ENCODE measurements at places on chromosomes 7 and 10.
A peak's percentile ranks its signal among the peaks of the same experiment; 100 is the strongest.

DNA sequence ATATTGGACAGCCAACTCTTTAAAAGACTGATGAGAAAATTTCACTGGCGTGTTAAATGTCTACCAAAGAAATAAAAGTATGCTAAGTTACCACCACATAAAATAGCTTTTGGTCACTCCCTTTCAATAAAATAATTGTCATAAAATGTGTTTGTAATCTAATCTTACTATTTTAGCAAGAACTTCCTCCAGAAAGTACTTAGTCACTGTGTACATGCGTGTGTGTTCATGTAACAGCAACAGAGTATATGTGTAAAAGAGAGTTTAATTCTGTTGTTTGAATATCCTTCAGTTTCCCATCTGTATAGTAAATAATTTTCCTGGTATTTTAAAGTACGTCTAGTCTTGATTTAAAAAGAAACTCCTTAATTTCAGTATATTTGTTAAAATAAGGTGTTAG is 35.0 kb upstream of the WASL start:
- DNase-seq, result no peak

- no peak for DNase-seq
Observed at GRCh38 chr7:40311307-40311706, 176.5 kb downstream of the SUGCT start.

GRCh38 chr7:91645542-91645941 is 235.0 kb downstream of the MTERF1 start:
- no peak for DNase-seq

GRCh38 chr10:68125772-68126171 is 16.5 kb downstream of the MYPN start:
- DNase-seq, result no peak

DNA sequence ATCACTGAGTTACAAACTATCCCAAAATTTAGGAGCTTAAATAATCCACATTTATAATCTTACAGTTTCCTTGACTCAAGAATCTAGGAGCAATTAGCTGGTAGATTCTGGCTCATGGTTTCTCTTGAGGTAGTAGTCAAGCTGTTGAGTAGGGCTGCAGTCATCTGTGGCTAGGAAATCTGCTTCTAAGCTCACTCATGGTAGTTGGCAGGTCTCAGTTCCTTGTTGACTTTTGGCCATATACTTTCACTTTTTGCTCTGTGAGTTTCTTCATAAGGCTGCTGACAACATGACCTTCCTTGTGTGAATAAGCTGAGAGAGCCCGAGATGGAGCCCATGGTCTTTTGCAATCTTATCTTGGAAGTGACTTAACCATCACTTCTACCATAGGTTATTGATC is 10.8 kb upstream of the ETV1 start:
- no peak for DNase-seq

DNA sequence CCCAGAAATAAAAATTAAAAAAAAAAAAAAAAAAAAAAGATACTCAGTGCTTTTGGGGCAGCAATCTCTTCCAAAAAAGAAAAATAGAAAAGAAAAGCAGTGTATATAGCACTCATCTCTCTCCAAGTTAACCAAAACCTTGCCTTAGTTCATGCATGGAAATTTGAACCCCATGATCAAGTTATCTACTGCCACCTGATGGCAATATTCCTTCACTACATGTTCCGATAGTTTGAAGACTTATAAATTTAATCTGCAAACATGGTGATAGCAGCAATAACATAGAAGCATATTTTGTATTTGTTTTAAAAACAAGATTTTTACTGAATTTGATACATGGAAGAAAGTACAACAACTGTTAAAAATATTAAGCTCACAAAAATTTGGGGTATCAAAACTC is 48.6 kb upstream of the SLIT1 start:
- DNase-seq, result no peak

- no peak for DNase-seq
Observed at GRCh38 chr10:21572578-21572977, 38.5 kb downstream of the MLLT10 start.

GRCh38 chr10:120824881-120825309 is 26.3 kb upstream of the WDR11 start:
- DNase-seq, result peak; percentile 23

DNA sequence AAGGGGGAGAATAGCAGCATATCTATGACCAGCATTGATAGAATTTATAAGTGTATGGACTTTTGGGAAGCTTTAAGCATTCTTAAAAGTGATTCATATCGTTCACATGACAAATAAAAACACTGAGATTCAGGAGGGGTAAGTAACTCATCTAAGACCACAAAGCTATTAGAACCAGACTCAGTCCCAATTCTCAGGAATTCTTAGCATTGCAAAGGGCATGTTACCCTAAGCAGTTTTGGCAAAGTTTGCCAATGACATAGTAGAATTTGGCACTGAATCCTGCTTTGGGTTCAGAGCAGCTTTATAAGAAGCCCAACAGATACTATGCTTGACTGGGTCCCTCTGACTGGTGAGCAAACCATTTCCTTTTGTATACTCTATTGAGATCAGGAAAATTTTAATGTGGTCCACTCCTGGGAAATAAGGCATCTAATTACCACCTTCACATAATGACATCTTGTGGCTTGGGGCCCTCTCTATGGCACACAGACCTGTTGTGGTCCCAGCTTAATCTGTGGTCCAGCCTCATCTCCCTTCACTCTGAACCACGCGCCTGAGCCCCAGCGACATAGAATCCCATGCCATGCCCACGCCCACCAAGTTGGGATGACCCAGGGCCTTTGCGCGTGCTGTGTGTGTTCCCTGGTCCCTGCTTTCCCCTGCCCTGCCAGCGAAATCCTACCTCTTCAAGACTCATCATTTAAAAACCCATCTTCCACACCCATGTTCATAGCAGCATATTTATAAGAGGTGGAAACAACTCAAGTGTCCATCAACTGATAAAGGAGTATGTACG is 37.5 kb upstream of the DOCK1 start:
- DNase-seq, result no peak

DNA sequence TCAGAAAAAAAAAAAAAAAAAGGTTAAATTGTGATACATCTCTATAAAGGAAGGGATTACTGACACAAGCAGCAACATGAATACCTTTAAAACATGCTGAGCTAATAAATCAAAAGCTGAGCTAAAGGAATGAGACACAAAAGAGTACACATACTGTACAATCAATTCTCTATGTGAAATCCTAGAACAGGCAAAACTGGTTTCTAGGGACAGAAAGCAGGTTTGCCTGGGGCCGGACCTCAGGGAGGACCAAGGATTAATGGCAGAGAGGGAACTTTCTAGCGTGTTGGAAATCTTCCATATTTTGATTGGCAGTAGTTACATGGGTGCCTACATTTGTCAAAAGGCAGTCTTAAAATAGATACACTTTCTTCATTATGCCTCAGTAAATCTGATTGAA is 52.5 kb downstream of the KLRG2 start:
- no peak for DNase-seq

DNA sequence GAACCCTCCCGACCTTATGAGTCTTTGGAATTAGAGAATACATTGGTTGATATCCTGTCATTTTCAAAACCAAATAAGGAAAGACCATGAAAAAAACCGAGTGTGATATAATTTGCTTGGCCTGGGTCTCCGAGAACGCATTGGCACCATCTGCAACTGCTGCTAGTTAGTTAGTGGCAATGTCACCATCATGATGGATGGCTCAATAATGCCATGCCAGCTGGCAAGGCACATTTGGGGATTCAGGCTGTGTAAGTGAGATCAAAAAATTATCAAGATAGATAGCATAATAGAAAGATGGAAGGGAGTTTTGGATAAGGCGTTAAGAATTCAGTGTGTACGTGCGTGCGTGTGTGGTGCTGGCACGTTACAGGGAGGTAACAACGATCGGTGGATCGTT is 134.7 kb upstream of the TCERG1L start:
- no peak for DNase-seq

GRCh38 chr7:155907450-155908200 is 95.4 kb upstream of the SHH start:
- no peak for DNase-seq

DNA sequence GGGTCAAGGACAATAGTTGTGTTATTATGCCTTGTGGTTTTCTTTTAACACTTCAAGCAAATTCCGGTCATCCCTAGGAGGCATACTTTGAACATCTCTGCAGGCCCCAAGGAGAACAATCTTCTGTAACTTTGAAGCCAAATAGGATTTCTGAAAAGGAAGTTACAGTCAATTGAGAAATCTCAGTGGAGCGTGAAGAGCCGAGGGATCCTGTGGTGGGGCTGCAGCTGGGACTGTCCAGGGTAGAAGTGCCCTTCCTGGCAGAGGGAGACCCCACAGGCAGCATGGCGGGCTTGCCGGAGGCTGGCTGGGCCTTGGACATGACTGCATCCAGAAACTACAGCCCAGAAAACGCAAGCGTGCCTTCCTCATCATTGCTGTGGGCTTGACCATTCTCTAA is 179.7 kb downstream of the PTPN20 start:
- DNase-seq, result no peak

- DNase-seq, result no peak
Observed at GRCh38 chr7:54814401-54814800, 55.4 kb upstream of the SEC61G start.

GRCh38 chr10:78853864-78854263 is 214.9 kb upstream of the ZMIZ1 start:
- DNase-seq, result no peak

- DNase-seq, result no peak
Observed at GRCh38 chr7:75048435-75049379, 24.9 kb downstream of the RCC1L start.

All from activated naive CD4-positive, alpha-beta T cell treated with anti-CD3 and anti-CD28 coated beads, Interleukin-2, amount 50 U/mL, for 72 hours (primary cell).